IPS DF 19.7 (cell line): ENCODE measurements at places on chromosomes 3 and 15.

DNA sequence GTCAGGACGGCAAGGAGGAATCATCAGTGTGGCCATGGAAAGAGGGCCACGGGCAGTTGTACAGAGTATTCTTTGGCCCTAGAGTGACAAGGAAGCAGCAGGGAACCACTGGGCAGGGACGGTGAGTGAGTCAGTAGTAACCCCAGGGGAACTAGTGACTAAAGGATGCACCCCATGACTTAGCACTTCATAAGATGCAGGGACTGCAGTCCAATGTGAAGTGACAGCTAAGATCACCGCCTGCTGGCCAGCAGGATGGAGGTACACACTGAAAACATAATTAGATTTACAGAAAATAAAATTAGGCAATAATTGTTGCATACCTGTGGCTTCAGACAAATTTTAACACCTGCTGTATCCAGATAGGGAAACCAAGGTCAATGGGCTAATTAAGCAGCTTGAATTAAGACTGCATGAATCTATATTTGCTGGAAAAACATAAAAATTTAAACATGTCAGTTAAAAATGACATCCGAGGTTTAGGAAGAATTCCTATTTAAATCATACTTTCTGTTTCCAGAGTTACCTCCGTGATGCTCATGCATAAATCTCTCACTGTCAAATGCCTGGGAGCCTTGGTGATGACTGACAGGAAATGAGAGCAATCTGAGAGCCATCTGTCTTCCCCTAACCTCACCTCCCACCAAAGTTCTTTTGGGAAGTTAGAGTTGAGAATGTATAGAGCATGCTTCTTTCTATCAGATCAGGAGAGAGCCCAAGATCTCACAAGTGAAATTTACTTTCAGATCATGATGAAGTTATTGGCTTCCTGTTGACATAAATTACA is 56.5 kb downstream of the DCLK3 start:
- DNase-seq, result peak; percentile 33

- no peak for DNase-seq
These were observed 376.3 kb upstream of the ARHGEF26 start for GRCh38 chr3:153744889-153745288.

DNA sequence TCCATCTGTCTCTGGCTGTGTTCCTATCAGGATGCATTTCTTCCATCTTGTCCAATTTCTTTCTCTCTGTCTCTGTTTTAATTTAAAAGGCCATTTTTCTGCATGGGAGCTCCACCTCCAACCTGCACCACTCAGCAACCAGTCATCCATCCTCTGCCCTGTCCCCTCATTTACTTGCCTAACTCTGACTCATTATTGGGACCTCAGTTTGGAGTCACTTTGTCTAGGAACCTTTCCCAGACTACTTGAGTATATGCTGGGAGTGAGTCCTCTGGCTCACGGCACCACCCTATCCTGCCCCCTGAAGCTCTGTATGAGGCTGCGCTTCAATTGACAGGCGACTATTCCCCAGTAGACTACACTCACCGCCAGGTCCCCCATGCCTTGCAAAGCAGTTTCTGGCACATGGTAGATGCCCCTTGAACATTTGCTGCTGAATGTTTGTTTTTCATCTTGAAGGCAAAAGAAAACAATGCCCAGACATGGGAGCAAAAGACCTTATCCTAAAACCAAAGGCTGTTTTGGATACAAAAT is 513.3 kb upstream of the CFAP20DC start:
- no peak for DNase-seq

GRCh38 chr15:79378394-79379109 is 53.6 kb upstream of the MINAR1 start:
- no peak for DNase-seq

DNA sequence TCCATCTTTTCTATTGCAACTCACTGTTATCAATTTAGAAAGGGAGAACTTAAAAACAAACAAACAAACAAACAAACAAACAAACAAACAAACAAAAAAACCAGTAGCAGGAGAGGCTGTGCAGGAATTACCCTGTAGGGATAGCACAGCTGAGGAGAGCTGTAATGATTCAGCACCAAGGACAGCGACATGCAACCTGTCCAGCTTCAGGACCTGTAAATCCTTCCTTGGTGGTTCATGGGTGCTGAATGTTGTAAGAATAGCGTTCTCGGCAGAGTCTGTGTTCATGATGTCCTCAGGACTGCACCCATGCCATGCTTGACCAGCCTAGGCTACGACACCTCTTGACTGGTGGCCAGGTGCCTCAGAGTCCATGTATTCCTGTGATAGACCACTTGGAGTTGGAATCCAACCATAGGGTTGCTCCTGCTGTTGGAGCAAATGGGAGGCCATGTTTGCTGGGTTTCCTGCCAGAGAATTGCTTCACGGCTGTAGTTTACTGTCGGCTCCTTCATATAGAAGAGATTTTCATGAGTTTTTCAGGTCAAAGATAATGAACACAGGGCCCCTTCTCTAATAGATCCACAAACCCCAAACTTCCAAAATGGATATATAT is 65.9 kb downstream of the CACNA2D3 start:
- peak; percentile 56 for DNase-seq

DNA sequence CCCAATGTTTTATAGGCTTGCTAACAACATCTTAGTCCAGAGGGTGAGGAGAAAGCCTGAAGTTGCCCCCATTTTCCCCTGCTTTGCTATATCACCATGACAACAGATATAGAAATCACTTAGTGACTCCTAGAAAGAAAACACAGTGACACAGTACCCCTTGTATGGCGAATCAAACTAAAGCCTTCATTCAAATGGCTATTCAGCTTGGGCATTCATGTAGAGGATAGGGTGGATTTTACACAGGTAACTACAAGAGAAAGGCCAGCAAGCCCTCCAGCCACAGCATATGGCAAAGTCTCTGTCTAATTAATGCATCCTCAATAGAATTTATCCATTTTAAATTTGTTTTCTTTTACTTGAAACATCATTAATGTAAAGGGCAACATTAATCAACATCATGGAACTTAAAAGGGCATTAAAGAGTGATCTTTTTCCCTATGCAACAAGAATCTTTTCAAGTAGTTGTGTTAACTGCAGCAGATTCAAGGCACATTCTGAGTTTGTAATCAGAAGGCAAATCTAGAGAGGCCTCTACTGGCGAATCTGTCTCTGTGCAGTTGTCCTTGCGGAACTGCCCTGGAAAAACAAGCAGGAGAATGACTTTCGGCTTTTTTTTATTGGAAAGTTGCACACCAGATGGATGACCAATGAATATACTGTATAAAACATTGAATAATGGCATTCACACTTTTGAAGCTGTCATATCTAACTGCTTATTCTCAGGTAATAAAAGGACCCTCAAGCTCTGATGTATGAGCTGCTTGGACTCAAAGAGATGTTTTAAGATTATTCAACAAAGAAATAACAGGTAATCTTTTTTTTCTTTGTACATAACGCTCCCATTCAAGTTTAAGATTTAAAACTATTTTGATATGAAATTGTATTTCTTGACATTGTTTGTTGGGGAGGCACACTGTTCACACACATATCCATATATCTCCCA is 621.7 kb upstream of the AGTR1 start:
- no peak for DNase-seq

- DNase-seq, result no peak
These were observed 203.8 kb downstream of the RBMS3 start for GRCh38 chr3:29484633-29485032.

GRCh38 chr15:62165104-62165792 is at the start of gene C2CD4B:
C2CD4B (minus strand) TSS chr15:62165285; CDS start chr15:62164984, 301 bp downstream.
- DNase-seq, result no peak

GRCh38 chr15:85693277-85693676 is 101.4 kb downstream of the KLHL25 start:
- no peak for DNase-seq

GRCh38 chr3:181741417-181741816 is 29.7 kb downstream of the SOX2 start:
- no peak for DNase-seq

DNA sequence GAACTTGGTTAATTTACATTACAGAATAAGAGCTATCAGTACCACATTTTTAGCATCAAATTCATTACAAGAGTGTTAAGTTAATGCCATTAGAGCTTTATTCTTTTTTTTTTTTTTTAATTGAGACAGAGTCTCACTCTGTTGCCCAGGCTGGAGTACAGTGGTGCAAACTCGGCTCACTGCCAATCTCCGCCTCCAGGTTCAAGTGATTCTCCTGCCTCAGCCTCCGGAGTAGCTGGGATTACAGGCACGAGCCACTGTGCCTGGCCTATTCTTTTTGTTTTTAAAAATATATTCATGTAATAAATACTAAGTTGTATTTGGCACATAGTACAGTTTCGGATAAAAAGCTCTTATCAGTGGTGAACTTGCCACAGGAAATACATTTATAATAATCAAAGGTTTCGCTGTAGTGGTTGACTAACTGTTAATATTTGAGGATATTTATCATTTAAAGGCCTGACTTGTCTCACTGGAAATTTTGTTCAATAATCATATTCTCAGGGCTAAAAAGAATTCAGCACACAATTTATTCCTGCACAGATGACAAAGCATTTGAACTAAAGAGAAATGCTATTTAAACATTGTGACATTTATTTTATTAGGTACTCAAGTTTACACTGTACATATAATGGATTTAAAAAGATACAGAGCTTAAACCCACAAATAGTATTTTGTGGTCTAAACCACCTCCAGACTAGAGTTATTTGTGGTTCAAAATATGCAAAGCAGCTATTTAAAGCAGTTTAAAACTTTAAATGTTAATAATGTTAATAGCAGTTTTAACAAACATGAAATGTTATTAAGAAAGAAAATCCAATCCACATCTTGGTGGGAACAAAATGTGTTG is 6.1 kb upstream of the LEKR1 start:
- DNase-seq, result no peak

DNA sequence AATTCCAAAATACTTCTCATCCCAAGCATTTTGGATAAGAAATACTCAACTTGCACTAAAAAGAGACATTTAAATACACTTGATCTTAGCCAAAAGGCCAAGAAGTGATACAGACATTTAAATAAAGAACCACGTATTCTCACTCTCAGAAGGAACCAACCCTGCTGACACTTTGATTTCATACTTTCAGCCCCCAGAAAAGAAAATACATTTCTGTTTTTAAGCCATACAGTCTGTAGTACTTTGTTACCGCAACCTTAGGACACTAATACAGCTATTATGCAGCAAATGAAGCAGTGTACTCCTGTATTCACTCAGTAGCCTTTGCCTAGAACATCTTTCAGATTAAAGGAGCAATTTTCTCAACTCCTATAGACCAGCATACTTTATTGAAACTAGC is 86.7 kb downstream of the TBC1D5 start:
- no peak for DNase-seq

DNA sequence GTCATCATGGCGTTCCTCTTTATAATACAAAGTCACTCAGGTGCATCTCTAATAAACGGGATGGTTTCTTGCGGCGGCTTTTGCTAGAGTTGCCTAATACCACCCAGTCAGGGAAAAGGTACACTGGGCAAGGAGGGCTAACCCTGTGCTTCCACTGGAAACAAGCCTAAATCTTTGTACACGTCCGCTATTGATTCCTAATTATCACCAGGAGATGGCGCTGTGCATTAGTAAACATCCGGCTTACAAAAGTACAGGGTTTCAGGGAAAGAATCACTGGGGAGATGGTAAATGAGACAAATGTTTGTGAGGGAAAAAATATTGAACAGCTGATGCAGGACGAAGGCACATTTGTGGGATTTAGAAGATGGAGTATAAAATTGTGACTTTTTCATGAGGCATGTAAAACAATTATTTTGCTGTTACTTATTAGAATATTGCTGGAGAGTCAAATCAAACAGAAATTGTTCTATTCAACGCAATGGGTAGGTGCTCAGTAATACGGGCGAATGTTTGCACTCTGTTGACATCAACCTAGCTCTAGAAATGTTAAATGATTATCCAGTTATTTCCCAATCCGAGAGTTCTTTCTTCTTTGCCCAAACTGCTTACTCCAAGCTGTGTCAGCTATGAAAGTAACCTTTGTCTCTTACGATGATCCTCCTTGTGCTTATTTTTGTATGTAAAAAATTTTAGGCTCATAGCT is 50.6 kb downstream of the GMNC start:
- DNase-seq, result peak; percentile 38

- DNase-seq, result no peak
These were observed 626.5 kb upstream of the DPPA4 start for GRCh38 chr3:109963831-109964230.

GRCh38 chr3:24945563-24945962 is 450.9 kb upstream of the THRB start:
- no peak for DNase-seq

DNA sequence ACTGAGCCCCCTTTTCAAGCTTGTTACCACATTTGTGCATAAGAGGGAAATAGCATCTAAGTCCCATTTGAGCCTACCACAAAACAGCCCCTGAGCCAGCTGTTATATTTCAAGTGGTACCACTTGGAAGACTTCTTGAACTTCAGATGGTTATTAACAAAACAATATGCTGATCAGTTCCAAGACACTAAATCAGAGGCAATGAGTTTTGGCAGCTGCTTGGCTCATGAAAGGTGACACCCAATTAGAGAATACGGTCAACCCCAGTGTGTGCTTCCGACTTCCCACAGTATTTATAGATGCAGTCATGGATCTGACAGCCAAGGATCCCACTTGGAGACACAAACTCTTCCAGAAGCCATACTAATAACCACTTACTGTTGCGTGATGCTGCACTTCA is 469.6 kb upstream of the PPP2R3A start:
- no peak for DNase-seq

DNA sequence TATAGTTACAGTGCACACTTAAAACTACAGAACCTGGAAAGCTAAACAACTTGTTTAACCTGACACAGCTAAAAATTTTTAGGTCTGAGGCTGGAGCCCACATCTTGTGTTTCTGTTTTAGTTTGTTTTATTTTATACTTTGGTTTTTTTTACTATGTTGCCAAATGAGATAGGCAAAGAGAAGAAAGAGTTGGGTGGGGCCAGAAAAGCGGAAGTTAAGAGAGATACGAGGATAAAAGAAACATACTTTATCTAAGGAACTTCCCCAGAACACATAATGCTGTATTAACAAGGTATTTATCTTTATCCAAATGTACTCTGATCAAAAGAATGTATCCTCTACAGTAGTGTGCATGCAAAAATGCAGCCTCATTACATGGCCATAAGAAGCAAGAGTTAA is 1145.7 kb downstream of the EPHA3 start:
- no peak for DNase-seq

- DNase-seq, result peak; percentile 63
These were observed 34.5 kb downstream of the P3H2 start for GRCh38 chr3:190086191-190086590.

DNA sequence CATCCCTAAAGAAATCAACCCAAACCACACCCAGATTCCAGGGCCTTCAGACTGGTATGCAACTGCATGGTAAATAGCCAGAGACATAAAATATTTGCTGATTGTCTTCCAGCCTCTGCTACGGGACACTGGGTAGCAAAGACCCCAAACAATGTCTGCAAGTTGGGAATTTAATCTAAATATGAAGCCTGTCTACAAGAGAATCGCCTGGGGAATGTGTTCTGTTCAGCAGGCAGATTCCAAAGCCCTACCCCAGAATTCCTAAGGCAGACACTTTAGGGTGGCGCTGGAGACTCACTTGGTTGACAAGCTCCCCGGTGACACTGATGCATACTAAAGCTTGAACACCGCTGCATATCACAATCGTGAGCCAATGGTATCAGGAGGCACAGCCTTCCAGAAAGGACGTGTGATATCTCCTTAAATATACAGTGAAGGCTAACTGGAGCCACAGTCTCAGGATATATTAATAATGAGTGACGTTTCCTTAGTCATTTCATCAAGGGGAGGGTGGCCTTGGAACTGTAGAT is 684.1 kb downstream of the NTRK3 start:
- DNase-seq, result no peak
